Naive thymus-derived CD4-positive, alpha-beta T cell (primary cell): ENCODE measurements at places on chromosomes 7 and 10. TPM values are rescaled to one million over a fixed set of nuclear protein-coding genes. Genes with fewer than 3 reads are reported as not detected.

CTAGE4 gene
- 6.0 TPM for total RNA-seq

BAG3 gene
- 23.1 TPM for total RNA-seq

HOXA1 gene
- 0.49 TPM for total RNA-seq

LDB3 gene
- total RNA-seq = not detected

FOXI2 gene
- total RNA-seq = 0.24 TPM

CFAP46 gene
- total RNA-seq = not detected in 2 replicates

DNA sequence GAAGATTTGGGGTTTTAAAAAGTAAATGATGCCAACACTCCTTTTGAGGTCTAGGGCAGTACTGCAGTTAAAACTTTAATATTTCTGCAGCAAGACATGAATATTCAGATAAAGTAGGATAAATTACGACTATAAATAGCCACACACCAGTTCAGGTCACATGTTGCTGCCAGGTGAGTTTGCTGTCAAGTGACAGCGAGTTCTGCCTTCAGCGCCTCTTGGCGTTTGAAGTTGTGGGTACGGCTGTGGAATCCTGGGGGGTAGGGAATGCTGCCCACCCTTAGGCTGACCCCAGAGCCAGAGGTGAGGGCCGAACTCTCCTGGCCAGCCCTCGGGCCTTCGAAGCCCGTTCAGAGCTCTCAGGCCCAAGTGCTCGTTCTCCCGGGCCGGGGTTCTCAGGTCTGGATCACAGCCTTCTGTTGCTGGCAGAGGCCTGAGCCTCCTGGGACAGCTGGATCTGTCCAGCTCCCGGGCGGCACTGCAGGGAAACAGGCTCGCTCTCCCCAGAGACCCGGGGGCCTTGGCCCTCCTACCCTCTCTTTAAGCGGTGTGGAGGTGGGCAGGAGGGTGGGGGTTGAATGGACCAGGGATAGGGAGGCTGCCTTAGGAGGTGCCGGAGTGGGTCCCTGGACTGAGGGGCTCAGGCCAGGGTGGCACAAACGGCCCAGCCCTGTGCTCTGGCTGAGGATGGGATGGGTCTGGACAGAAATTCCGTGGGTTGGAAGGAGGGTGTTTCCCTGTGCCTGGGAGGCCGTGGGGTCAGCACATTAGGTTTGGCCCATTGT is 5.4 kb downstream of the BRI3 start:
- H3K27ac ChIP-seq = no peak overlapping the region
- no peaks in the 10 kb centered on the region for H3K27me3 ChIP-seq
- peaks cover 30% of the 10 kb centered on the region for H3K4me1 ChIP-seq
- H3K4me3 ChIP-seq = no peak overlapping the region

GRCh38 chr10:34141032-34141680 is 673.9 kb downstream of the PARD3 start:
- no peak for DNase-seq
- H3K4me1 ChIP-seq = no peaks in the 10 kb centered on the region
- H3K27ac ChIP-seq = no peak overlapping the region
- H3K36me3 ChIP-seq = no peaks in the 10 kb centered on the region
- H3K4me3 ChIP-seq = no peak overlapping the region

DNA sequence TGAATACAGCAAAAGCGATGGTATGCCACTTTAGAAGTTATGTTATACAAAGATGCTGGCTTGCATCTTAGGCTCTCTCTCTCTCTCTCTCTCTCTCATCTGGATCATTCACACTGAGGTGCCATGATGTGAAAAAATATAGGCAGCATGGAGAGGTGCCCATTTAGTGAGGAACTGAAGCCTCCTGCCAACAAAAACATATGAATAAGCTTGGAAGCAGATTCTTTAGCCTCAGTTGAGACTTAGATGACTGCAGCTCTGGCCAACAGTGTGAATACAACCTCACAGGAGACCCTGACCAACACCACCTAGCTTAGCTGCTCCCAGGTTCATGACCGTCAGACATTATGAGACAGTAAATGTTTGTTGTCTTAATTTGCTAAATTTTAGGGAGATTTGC is 560.1 kb upstream of the LRRTM3 start:
- no peak overlapping the region for H3K4me3 ChIP-seq
- H3K36me3 ChIP-seq = no peaks in the 10 kb centered on the region

GRCh38 chr7:140914083-140914482 is 10.6 kb downstream of the BRAF start:
- no peaks in the 10 kb centered on the region for H3K27me3 ChIP-seq
- H3K4me1 ChIP-seq = peaks cover 8% of the 10 kb centered on the region
- no peak overlapping the region for H3K27ac ChIP-seq
- no peaks in the 10 kb centered on the region for H3K36me3 ChIP-seq

DNA sequence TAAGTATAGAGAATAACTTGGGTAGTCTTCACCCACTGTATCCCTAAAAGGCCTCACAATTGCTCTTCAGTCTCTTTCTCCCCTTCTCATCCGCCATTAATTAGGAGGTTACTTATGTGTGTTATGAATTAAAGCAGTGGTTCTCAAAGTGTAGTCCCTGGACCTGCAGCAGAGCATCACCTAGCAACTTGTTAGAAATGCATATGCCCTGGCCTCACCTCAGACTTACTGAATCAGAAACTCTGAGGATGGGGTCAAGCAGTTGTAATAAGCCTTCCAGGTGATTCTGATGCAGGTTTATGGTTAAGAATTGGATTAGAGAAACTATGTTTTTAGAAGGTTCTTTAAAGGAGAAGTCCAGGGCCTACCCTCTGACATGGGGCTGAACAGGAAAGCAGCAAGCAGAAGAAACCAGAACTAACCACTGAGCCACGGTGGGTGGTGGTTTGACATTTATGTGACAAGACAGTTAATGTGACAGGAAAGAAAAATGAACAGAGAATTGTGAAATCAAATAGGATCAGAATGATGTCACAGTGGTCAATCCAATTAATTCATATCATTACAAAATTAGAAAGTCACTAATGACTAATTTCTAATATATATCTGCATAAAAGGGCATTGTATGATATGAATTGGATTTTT is 37.6 kb downstream of the ENTPD1 start:
- DNase-seq = no peak
- H3K36me3 ChIP-seq = no peaks in the 10 kb centered on the region
- H3K27ac ChIP-seq = no peak overlapping the region
- no peaks in the 10 kb centered on the region for H3K27me3 ChIP-seq
- H3K4me1 ChIP-seq = no peaks in the 10 kb centered on the region
- no peak overlapping the region for H3K4me3 ChIP-seq

- H3K27me3 ChIP-seq = no peaks in the 10 kb centered on the region
- DNase-seq = no peak
Observed at GRCh38 chr7:11185179-11185815, 211.6 kb downstream of the PHF14 start.

GRCh38 chr7:57769958-57770357 is 320.0 kb downstream of the ZNF716 start:
- H3K27ac ChIP-seq = no peak overlapping the region
- no peaks in the 10 kb centered on the region for H3K27me3 ChIP-seq
- no peaks in the 10 kb centered on the region for H3K36me3 ChIP-seq

DNA sequence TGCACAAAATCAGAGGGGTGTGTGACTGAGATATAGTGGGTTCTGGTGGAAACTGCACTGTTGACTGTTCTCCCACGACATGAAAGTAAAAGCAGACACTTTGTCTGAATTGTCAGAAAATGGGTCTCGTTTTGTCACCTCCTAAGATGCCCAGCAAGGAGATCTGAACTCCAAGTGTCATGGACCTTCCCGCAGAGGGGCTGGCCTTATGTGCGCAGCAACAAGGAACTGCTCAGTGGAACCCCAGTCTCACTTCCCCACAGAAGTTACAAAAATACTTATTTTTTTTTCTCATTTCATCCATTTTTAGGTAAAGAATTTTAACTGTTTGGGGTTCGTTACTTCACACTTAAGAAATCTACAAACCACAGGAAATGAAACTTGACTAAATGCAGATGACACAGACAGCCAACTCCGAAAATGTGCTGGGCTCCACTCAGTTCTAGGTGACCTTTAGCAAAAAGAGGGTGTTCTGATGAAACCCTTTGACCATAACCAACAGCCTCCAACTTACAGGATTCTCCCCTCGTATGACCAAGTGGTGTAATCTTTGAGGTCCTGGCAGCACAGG is 115.0 kb downstream of the FAM107B start:
- no peak for DNase-seq
- peak overlapping the region; percentile 7 for H3K4me3 ChIP-seq
- H3K36me3 ChIP-seq = no peaks in the 10 kb centered on the region
- peaks cover 34% of the 10 kb centered on the region for H3K4me1 ChIP-seq
